ENCODE measurements at places on chromosomes 13 and 19.

GRCh38 chr13:71751073-71751472, 115.9 kb downstream of the DACH1 start:
- H3K4me3 ChIP-seq: no peak overlapping the region
- no peaks in the 10 kb centered on the region for H3K27me3 ChIP-seq
- H3K27ac ChIP-seq: no peak overlapping the region
- H3K4me1 ChIP-seq: no peaks in the 10 kb centered on the region
- DNase-seq: no peak
- no peaks in the 10 kb centered on the region for H3K36me3 ChIP-seq

- H3K27ac ChIP-seq: peak within 1 kb of the TSS; percentile 91
- H3K27me3 ChIP-seq: peaks cover 58% of the 10 kb centered on the region
- peak; percentile 78 for DNase-seq
- H3K4me1 ChIP-seq: peaks cover 10% of the 10 kb centered on the region
- H3K36me3 ChIP-seq: peaks cover 7% of the 10 kb centered on the region
- peak within 1 kb of the TSS; percentile 65 for H3K4me3 ChIP-seq
Measured at GRCh38 chr19:15449620-15450527, at the start of gene WIZ. WIZ (minus strand) TSS chr19:15449956; CDS start chr19:15448307, 1,649 bp downstream.

GRCh38 chr13:31424130-31424729, 224.5 kb downstream of the B3GLCT start:
- DNase-seq: peak; percentile 70
- H3K36me3 ChIP-seq: no peaks in the 10 kb centered on the region
- H3K4me3 ChIP-seq: no peak overlapping the region

DNA sequence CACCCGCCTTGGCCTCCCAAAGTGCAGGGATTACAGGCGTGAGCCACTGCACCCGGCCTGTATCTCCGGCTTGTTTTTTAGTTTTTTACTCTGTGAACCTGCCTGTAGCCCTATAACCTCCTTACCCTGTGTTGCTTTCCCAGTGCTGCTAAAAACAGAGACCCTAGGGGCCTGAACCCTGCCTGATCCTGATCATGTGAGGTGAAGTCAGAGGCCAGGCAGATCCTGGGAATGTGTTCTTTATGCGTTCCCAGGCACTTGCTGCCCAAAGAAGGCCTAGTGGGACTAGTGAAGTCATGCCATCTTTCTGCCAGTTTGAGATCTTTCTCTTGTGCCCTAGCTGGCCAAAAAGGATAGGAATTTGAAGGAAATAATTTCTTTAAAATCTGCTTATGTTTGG, 4.6 kb downstream of the UBA2 start:
- H3K4me3 ChIP-seq: no peak overlapping the region
- H3K27me3 ChIP-seq: no peaks in the 10 kb centered on the region
- peaks cover 11% of the 10 kb centered on the region for H3K4me1 ChIP-seq
- H3K27ac ChIP-seq: no peak overlapping the region

DNA sequence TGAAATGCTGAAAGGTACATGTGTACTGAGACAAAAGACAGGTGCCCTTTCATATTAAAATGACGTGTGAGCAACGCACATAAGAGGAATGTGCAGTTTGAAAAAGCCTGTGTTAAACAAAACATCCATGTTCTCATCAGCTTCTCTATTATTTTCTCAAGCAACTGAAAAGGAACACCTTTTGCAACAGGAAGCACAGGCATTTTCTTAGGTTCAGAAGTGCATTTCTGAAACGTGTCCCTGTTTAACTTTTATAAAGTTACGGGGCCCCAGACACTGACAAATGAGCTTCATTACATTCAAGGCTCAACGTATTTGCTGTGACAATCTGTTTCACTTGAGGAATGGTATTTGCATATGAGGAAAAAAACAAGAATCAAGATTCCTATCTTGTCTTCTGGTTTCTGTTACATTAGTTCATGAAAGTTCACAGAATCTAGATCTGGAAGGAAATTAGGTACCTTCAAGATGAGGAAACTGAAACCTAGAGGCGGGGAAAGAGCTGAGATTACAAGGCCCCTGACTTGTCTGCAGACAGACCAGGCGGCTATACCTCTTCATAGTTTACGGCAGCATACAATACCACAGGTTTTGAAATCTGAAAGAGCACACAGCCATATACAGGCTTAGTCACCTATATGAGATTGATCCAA, 431.7 kb downstream of the KLF12 start:
- no peaks in the 10 kb centered on the region for H3K27me3 ChIP-seq
- DNase-seq: no peak
- peaks cover 11% of the 10 kb centered on the region for H3K36me3 ChIP-seq
- H3K4me3 ChIP-seq: no peak overlapping the region
- H3K27ac ChIP-seq: peak overlapping the region; percentile 84
- peaks cover 12% of the 10 kb centered on the region for H3K4me1 ChIP-seq

DNA sequence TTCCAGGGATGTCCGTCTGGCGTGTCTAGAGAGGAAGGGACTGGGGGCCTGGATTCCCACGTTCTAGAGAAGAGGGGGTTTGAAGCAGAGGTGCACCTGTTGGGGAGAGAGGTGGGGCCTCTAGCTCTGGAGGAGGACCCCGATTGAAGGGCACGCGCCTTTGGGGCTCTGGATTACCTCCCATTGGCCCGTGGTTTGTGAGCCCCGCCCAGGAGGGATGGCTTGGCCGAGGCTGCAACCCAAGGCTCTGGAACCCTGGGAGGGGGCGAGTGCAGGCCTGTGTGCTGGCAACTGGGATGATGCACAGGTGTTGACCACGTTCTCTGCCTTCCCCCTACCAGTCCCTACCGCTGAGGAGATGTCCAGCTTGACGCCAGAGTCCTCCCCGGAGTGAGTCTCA, 20.2 kb downstream of the TMEM150B start:
- H3K27ac ChIP-seq: no peak overlapping the region
- peaks cover 10% of the 10 kb centered on the region for H3K4me1 ChIP-seq
- no peak for DNase-seq
- H3K27me3 ChIP-seq: peaks cover 16% of the 10 kb centered on the region

- H3K27me3 ChIP-seq: no peaks in the 10 kb centered on the region
- no peaks in the 10 kb centered on the region for H3K36me3 ChIP-seq
- H3K4me1 ChIP-seq: no peaks in the 10 kb centered on the region
- no peak overlapping the region for H3K4me3 ChIP-seq
- DNase-seq: no peak
Measured at GRCh38 chr13:107367258-107367657, 799.3 kb upstream of the ARGLU1 start.

DNA sequence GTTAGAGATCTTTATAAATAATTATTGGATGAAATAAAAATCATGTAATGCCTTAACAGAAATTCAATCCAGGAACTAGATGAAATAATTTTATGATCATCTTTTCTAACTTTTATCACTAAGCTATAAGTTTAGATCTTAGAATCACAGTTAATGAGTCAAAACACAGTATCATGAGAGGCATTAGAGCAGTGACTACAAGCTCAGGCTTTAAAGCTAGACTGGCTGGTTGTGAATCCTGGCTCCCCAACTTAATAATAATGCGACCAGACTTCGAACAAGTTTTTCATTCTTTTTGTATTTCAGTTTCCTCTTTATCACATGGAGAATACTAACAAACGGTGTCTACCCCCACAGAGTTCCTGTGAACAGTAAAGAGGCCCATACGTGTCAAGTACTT, 108.6 kb downstream of the MYCBP2 start:
- no peaks in the 10 kb centered on the region for H3K36me3 ChIP-seq
- no peak overlapping the region for H3K27ac ChIP-seq
- no peak overlapping the region for H3K4me3 ChIP-seq
- no peaks in the 10 kb centered on the region for H3K4me1 ChIP-seq

DNA sequence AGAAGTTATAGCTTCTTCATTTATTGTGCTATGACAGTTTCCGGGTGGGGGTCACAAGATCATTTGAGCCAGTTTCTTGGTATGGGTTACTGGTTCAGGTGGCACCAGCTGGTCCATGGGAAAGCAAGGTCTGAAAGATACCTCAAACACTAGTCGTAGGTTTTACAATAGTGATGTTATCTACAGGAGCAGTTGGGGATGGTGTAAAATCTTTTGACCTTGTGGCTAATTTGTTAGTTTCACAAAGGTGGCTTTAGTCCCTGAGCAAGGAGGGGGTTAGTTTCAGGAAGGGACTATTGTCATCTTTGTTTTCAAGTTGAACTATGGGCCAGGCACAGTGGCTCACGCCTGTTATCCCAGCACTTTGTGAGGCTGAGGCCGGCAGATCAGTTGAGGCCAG, 24.6 kb downstream of the CHST8 start:
- no peaks in the 10 kb centered on the region for H3K36me3 ChIP-seq
- H3K4me1 ChIP-seq: no peaks in the 10 kb centered on the region
- no peak overlapping the region for H3K4me3 ChIP-seq
- peaks cover 34% of the 10 kb centered on the region for H3K27me3 ChIP-seq

- H3K36me3 ChIP-seq: peaks cover 20% of the 10 kb centered on the region
- peaks cover 25% of the 10 kb centered on the region for H3K27me3 ChIP-seq
- DNase-seq: no peak
Measured at GRCh38 chr19:44820648-44821609, 12.0 kb downstream of the BCAM start.

DNA sequence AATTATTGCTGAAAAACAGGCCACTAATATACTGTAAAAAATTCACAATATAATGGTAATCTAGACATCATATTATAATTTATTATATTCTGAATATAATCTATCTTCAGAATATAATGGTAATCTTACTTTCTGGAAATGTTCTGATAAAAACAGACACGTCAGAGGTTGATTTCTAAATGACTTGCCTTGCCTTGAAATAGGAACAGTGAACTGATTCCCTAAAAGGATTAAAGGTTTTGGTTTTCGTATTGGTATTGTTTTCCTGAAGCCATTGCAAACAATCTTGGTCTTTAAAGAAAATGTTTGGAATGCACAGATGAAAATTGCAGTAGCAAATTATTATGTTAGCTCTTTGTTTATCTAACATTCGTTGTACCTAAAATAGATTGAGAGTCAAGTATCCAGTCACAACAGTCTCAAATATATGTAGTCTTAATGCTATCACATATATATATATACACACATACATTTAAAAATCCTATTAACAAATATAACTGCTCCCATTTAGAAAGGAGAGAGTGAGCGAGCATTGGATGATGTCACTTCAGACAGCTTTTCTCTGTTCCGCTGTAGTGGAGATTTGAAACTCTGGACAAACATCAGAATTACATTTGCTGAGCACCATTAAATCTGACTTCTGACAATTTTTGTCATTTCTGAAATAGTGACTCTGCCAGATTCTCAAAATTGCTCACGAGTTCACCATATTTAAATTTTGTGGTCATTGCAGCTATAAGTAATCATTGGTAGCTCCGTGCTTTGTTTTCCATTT, 1.7 kb downstream of the ITM2B start:
- no peak for DNase-seq
- H3K36me3 ChIP-seq: peaks cover 33% of the 10 kb centered on the region
- H3K4me1 ChIP-seq: peaks cover 38% of the 10 kb centered on the region
- H3K4me3 ChIP-seq: peak overlapping the region; percentile 74
- H3K27ac ChIP-seq: peak overlapping the region; percentile 84
- no peaks in the 10 kb centered on the region for H3K27me3 ChIP-seq

GRCh38 chr19:38155453-38155852, 68.6 kb downstream of the DPF1 start:
- DNase-seq: no peak
- no peaks in the 10 kb centered on the region for H3K27me3 ChIP-seq
- no peak overlapping the region for H3K27ac ChIP-seq
- H3K4me3 ChIP-seq: no peak overlapping the region
- peaks cover 23% of the 10 kb centered on the region for H3K36me3 ChIP-seq

- H3K4me1 ChIP-seq: peaks cover 36% of the 10 kb centered on the region
- H3K36me3 ChIP-seq: peaks cover 9% of the 10 kb centered on the region
- H3K27ac ChIP-seq: peak overlapping the region; percentile 82
- no peak for DNase-seq
Measured at GRCh38 chr13:73401769-73402168, 343.0 kb downstream of the KLF5 start.

- no peak overlapping the region for H3K27ac ChIP-seq
- H3K36me3 ChIP-seq: no peaks in the 10 kb centered on the region
- no peaks in the 10 kb centered on the region for H3K27me3 ChIP-seq
Measured at GRCh38 chr13:84366506-84366905, 484.2 kb upstream of the SLITRK1 start.

DNA sequence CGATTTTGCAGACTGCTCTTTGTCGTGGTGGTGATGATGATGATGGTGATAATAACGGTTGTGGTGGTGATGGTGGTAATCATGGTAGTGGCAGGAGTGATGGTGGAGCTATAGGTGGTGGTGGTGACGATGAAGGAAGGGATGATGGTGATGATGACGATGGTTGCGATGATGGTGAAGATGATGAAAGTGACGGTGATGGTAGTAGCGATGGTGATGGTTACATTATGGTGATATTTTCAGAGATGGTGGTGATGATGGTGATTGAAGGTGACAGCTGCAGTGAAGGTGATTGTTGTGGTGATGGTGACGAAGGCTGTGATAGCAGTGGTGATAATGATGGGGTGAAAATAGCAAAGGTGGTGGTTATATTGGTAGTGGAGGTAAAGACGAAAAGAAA, 2.1 kb upstream of the ADGRE3 start:
- H3K4me1 ChIP-seq: no peaks in the 10 kb centered on the region
- no peak overlapping the region for H3K4me3 ChIP-seq
- no peaks in the 10 kb centered on the region for H3K36me3 ChIP-seq
- DNase-seq: no peak

DNA sequence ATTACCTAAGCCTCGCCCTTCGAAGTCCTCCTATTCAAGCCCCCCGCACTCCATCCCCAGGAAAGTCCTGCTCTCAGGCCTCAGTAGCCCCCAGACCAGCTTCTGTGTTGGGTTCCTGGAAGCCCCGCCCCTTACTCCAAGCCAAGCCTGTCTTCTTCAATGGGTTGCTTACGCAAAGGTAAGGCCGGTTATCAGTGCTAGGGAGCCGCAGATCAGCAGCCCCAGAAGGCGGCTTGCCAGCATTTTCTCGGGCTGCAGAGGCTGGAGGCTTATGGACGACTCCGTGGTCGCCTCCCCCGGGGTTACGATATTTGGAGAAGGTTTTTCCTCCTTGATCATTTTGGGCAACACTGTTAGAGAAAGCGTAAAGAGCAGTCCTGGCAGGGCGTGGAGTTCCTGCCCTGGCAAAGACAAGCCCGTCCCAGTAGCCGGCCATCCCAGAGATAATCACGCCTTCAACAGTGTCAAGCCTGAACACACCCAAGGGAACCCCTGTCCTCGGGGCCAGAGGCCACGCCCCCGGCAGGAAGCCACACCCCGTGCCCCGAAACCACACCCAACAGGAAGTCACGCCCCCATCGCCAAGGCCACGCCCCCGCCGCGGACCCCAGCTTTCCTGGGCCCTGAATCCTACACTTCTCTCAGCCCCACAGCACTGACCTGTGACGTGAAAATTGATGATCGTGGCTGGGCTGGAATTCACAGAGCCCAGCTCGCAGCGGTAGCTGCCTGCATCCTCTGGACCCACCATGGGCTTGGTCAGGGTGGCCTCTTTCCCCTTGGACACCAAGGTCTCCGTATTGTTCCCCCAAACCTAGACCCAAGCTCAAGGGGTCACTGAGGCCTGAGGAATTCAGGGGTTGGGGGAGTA, 954 bp upstream of the RASIP1 start:
- H3K27me3 ChIP-seq: peaks cover 18% of the 10 kb centered on the region
- no peak overlapping the region for H3K27ac ChIP-seq

DNA sequence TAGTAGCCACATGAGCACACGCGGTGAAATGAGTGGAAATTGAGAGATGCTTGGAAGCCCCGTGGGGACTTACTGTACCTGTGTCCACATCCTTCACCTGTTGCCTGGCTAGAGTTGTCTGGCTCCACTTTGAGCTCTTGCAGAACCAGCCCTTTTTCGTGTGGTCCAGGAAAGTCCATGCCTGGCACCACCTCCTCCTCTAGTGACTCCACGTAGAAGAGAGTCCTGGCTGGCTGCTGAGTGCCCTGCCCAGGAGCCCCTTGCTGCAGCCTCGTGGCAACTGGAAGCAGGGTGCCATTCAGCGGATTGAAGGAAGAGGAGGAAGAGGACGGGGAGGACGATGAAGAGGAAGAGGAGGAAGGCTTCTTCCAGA, 515 bp upstream of the ATXN8OS start:
- H3K27ac ChIP-seq: no peak overlapping the region
- no peak for DNase-seq
- no peaks in the 10 kb centered on the region for H3K36me3 ChIP-seq
- no peaks in the 10 kb centered on the region for H3K4me1 ChIP-seq
- H3K4me3 ChIP-seq: no peak overlapping the region
